ENCODE measurements at places on chromosomes 12 and 14. TPM values are rescaled to one million over a fixed set of nuclear protein-coding genes. Genes with fewer than 3 reads are reported as not detected.

LALBA gene
- not detected for total RNA-seq

TNFRSF1A gene
- total RNA-seq: 16.3 TPM

CCDC175 gene
- not detected for total RNA-seq

ITGA5 gene
- total RNA-seq: 159 TPM

DNA sequence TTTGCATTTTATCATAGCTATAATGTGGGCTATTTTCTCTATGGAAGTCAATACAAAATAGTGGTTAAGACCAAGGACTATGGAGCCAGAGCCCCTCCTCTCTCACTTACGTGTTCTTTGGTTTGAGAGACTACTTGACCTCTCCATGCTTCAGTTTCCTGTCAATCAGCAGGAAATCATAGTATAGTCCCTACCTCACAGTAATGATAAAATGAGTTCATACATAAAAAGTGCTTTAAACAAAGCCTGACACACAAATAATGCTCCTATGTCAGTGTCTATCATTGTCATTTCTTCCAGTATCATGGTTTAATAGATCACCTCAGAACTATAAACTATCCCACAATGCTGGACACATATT lies 90.4 kb downstream of the MED13L start:
- no peak for DNase-seq

DNA sequence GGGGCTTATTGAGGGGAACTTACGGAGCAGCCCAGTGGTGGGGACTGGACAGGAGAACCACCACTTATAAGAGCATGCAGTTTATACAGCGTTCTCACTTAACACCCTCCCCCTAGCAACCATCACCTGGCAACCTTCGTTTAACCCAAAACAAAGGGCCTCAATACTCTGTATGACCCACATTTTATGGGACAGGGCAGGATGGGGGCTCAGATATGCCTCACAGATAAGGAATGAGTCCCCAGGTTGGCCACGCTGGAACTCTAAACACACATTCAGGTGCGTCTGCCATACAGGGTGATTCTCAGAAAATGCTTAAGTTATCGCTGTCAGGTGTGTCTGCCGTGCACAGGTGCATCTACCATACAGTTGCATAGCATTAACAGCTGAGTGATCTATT lies 99.2 kb downstream of the GCH1 start:
- DNase-seq: no peak

DNA sequence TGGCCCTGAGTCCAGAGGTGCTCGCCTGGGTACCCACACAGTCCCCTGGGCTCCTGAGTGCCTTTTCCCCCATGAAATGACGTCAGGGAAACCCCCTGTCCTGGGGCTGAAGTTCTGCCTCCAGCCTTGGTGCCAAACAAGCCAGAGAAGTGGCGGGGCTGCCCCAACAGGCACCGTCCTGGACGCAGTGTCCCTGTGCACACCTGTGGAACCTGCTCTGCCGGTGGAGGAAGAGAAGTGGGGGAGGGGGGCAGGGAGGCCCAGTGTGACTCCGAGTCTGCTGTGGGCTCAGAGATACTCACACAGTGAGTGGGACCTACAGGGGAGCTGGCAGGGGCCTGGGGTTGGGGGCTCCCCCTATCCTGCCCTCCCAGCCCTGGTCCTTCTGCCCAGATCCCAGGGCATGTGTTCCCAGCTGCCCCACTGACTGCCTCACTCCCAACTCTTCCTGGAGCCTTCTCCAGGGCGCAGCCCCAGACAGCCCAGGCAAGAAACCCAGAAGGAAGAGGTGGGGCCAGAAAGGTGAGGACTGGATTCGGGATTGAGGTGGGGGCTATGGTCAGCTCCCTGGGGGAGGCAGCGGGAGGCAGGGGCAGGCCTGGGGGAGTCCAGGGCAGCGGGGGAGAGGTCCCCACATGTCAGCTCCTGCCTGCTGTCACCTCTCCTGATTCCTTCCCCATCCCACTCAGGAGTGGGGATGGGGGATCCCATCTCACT lies 24.7 kb downstream of the CCDC85C start:
- DNase-seq: no peak

- DNase-seq: no peak
Measured at GRCh38 chr14:42947991-42948390, 1341.3 kb downstream of the LRFN5 start.

GRCh38 chr12:38144601-38145436 lies 171.8 kb upstream of the ALG10B start:
- DNase-seq: no peak

GRCh38 chr12:110286623-110287022 lies 5.6 kb downstream of the ATP2A2 start:
- DNase-seq: no peak

GRCh38 chr12:90515199-90516175 lies 439.5 kb downstream of the CCER1 start:
- DNase-seq: no peak

GRCh38 chr12:26701604-26702215 lies 131.3 kb downstream of the ITPR2 start:
- no peak for DNase-seq

- no peak for DNase-seq
Measured at GRCh38 chr14:24110060-24110459, 4.5 kb upstream of the DCAF11 start.

DNA sequence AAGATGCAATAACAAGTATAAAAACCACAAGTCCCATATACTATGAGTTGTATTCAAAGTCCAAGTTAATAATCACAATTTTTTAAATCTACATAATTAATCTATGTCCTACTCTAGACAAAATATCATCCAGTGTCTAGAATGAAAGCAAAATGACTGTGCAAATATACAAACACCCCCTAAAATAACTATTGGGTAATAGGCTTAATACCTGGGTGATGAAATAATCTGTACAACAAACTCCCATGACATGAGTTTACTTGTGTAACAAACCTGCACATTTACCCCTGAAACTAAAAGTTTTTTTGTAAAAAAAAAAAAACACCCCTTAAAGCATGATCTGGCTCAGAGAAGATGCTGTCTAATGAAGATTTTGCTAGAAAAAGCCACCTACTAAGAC lies 4.2 kb downstream of the TAS2R42 start:
- no peak for DNase-seq

DNA sequence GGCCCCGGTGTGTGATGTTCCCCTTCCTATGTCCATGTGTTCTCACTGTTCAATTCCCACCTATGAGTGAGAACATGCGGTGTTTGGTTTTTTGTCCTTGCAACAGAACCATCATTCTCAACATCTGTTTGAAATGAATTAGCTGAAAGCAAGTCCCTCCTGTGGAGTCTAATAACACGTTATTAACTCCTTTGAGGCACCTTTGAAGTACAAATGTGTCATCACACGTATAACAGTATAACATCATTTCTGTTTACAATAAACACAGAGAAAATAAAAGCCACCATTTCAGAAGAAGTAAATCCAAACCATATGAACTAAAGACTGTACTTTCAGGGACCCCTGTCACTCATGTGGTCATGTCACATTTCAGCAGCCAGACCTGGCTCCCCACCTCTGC lies 198.5 kb downstream of the STXBP6 start:
- DNase-seq: no peak

GRCh38 chr14:69519204-69520100 lies 34.9 kb downstream of the PLEKHD1 start:
- DNase-seq: no peak

GRCh38 chr14:68292441-68293215 lies 473.0 kb downstream of the RAD51B start:
- DNase-seq: no peak
